CD4-positive, alpha-beta T cell treated with Interleukin-15 for 1 hour (primary cell): ENCODE measurements at places on chromosomes 11 and 22.

DNA sequence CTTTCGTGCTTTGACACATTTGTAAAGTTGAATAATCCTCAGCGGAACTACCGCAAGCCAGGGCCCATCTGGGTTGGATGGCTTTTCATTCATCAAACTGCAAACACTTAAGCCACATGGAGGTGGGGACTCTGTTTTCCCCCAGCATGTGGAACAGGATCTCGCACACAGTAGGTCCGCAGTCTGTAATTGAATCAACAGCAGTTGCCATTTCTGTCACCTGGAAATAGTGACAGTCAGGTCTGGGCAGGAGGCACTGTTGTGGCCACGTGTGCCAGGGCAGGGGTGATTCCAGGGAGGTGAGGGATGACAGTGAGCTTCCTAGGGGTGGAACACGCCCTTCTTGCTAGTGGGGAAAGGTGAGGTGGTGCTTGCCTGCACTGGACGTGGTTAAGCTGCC, 50.7 kb upstream of the ANO1 start:
- DNase-seq, result no peak

DNA sequence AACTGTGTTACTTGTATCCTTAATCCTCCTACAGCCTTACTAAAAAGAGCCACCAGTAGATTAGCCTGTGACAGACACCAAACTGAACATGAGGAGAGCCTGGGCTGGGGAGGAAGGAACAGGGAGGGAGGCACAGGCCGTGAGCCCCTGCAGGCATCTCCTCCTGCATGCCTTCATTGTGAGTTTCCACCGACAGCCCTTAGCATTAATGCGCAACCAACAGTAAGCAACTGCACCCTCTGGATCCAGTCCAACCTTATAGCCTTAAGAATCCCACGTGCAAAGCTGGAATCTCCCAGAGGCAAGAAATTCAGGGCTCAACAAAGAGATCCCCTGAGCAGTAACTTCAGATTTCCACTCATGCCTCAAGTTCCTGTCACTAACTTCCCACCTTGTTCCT, 84.6 kb downstream of the ETS1 start:
- DNase-seq, result no peak

GRCh38 chr11:11312738-11313137, 40.3 kb downstream of the CSNK2A3 start:
- no peak for DNase-seq

DNA sequence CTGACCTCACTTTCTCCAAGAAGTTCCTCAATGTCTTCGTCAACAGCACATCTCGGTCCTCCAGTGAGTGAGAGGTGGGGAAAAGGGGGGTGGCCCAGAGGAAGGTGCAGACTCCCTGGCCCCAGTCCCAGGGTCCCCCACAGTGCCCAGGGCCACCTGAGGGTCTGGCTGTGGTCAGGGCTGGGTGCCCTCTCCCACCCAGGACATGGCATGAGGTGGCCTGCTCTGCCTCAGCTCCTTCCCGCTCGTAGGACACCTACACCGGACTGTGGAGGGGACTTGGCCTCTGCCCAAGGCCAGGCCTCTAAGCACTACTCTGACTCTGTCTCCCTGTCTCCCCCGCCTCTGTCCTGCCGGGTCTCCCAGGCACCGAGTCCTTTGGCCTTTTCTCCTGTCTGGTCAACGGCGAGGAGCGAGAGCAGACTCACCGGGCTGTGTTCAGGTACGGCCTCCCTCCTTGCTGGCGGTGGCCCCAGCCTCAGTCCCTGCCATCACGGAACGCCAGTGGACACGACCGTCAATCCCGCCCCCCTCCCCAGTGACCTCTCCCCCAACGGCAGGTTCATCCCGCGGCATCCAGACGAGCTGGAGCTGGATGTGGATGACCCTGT, 4.5 kb downstream of the MAPK8IP2 start:
- DNase-seq, result no peak

DNA sequence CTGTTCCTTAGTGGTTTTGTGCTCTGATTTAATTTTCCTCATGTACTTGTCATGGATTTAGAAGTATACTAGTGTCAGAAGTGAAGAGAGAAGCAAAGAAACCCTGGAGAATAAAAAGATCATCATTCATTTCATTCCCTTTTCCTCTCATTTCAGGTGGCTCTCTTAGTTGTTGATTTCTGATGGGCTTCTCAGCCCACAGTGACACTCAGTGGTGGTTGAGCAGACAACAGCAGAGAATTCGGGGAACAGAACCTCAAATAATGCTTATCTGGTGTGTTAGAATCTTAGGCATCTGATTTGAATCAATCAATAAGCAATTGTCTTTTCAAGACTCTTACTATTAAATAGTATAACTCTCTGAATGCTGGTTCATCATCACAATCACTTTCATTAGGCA, 1289.4 kb downstream of the FAM181B start:
- DNase-seq, result no peak

- no peak for DNase-seq
Measured at GRCh38 chr22:25402160-25402500, 162.3 kb upstream of the GRK3 start.

- DNase-seq, result no peak
Measured at GRCh38 chr11:114209904-114210303, 86.3 kb upstream of the NNMT start.

DNA sequence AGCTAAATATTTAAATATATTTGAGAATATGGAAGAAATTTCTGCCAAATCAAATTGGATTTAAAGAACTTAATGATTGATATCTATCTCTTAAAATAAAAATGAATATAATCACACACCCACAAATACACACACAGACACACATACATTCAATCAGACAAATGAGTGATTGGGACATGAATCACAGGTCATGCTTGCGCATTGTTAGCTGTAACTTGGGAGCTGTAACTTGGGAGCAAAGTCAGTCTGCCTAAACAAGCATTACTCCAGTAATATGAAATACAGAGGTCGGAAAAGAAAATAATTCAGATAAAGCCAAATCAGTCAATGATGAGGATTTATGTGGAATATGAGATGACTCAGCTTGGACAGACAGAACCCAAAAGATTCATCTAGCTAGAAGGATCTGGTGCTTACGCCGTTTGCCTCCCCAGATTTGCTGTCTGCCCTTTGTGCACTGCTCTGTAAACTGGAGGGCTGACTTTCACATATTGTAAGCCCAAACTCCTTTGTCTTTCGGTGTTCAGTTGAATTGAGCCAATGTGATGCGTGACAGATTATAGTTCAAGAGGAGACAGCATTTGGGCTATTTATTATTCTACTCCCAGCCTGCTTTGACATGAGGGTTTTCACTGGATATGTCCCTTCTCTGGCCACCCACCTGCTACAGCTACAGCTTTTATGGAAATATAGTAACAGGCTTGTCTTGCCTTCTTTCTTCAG, 1.6 kb downstream of the OR56B1 start:
- no peak for DNase-seq

DNA sequence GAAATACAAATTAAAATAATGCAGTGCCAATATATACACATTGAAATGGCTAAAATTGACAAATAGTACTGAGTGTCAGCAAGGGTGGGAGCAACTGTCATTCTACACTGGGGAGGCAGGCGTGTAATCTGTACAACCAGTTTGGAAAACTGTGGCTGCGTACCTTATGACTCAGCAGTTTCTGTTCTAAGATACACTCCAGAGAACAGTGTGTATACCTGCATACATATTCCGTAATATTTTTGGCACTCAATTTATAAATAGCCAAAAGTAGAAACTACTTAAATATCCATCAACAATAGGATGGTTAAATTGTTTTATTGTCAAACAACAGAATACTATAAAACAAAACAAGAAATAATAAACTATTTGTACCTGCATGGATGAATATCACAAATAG, 57.6 kb downstream of the RNF169 start:
- no peak for DNase-seq
